ENCODE measurements at places on chromosomes 7 and 10.

GRCh38 chr7:123230603-123231002 lies 30.8 kb upstream of the SLC13A1 start:
- no peak for DNase-seq

- DNase-seq: no peak
These were observed 67.9 kb downstream of the ADCY1 start for GRCh38 chr7:45642044-45642443.

GRCh38 chr7:13945670-13946069 lies 43.8 kb downstream of the ETV1 start:
- DNase-seq: no peak

GRCh38 chr7:73519867-73520672 lies 2.0 kb downstream of the BAZ1B start:
- DNase-seq: no peak

- no peak for DNase-seq
These were observed 139.0 kb upstream of the FZD8 start for GRCh38 chr10:35780970-35781642.

GRCh38 chr7:1060315-1061072 lies 16.1 kb downstream of the GPR146 start:
- no peak for DNase-seq

- DNase-seq: peak; percentile 43
These were observed 21.0 kb upstream of the LRRC17 start for GRCh38 chr7:102891693-102892261.

DNA sequence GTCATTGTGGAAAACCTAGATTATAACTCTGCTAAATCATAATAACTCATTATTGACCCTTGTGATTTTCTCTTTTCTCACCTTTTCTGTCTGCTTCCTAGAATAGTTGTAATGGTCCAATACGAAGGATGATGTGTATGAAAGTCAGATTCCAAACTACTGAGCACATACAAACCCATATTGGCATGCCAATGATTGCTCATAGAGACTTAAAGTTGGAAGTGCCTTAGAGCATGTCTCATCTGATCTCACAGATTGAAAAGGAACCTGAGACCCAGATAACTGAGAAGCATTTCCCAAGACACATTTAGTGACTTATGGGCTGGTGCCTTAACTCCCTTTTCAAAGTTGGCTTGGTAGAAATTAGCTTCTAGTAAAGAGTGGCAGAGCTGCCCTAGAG lies 594.3 kb downstream of the REEP3 start:
- no peak for DNase-seq

All from posterior cingulate gyrus (tissue), 11 donors.